ENCODE measurements at places on chromosomes 12 and 14.

DNA sequence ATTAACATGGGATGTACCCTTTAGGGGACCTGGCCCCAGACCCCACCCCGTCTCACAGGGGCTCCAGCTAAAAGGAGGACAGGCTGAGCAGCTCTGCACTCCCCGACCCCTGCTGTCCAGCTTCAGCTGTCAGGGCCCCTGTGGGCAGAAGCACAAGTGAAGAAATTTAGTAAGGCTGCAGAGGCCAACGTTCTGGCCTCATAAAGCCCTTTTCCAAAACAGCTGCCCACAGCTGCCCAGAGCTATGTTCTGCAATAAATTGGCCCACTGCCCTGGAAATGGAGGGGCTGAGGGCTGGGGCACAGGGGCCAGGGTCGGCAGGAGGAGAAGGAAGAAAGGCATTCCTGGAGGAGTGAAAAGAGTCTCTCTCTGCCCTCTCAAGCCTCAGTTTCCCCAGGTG lies 357.1 kb downstream of the BCL11B start:
- no peak for DNase-seq

- no peak for DNase-seq
Measured at GRCh38 chr12:9070351-9070750, 45.4 kb downstream of the A2M start.

DNA sequence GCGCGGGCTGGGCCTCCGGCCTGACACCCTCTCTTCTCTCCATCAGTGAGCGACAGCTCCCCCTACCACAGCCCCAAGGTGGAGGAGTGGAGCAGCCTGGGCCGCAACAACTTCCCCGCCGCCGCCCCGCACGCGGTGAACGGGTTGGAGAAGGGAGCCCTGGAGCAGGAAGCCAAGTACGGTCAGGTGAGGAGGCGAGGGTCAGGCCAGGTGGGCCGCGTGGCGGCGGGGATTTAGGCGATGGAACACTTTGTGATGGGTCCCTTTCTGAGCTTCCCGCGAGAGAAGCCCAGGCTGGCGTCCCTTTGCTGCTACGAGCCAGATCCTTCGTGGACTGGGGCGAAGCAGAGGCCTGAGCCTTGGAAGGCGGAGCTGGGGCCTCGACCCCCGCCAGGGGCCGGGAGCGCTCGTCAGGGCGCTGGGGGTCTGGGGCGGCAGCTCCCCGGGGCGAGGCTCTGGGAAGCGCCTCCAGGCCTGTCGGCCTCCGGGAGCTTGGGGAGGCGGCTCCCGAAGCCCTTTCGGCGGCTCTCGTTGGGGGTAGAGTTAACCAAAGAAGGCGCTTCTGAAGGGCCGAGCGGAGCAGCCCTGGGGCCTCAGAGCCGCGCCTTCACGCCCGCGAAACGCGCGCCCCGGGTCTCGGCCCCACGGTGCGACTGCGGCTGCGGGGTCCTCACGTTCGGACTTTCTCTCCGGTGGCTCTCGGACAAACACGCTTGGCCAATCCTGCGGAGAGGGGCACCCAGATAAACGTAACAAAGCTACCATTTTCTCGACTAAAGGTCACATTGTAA lies 5.0 kb downstream of the PAX9 start:
- no peak for DNase-seq

- no peak for DNase-seq
Measured at GRCh38 chr12:123078531-123079155, 72.2 kb downstream of the PITPNM2 start.

- DNase-seq: no peak
Measured at GRCh38 chr12:29574500-29574899, 77.0 kb upstream of the OVCH1 start.

GRCh38 chr12:110565894-110566871 lies 16.9 kb downstream of the PPTC7 start:
- no peak for DNase-seq

DNA sequence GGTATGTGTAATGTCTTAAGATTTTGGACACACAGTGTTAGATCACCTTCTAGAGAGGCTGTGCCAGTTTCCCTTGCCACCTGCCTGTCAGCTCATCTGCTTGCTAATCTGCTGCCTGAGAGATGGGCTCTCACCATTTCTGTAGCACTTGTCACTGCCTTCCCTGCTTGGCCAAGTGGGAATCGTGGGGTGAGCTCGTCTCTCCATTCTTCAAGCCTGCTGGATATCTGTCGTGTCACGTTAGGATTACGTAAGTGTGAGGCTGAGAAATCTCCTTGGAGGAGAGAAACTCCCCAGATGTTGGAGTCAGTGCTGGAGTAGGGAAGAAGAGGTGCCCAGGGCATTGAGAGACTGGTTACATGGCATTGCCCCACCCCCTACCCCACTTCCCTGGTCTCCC lies 8.6 kb upstream of the RPH3A start:
- no peak for DNase-seq

GRCh38 chr12:12683136-12683697 lies 12.8 kb downstream of the GPR19 start:
- no peak for DNase-seq

GRCh38 chr12:75759842-75760572 lies 248.6 kb upstream of the KRR1 start:
- no peak for DNase-seq
